RPMI7951 (cell line): ENCODE measurements at places on chromosomes 2 and 18. TPM values are rescaled to one million over a fixed set of nuclear protein-coding genes. Genes with fewer than 3 reads are reported as not detected.

POMC gene
- total RNA-seq = 5.8 and 9.0 TPM in 2 replicates

LYPD6B gene
- total RNA-seq = 21.6 and 25.9 TPM in 2 replicates

AQP12A gene
- not detected in 2 replicates for total RNA-seq

TMEM17 gene
- 3.2 and 3.5 TPM in 2 replicates for total RNA-seq

PCBP1 gene
- 46.0 and 46.7 TPM in 2 replicates for total RNA-seq

CFAP65 gene
- 0.10 and 0.12 TPM in 2 replicates for total RNA-seq

MOGAT1 gene
- total RNA-seq = 0.24 and 0.29 TPM in 2 replicates

INHBB gene
- 0.24 TPM in 1 of 2 replicates, not detected in the other for total RNA-seq

LRP1B gene
- total RNA-seq = not detected in 2 replicates

AP1S3 gene
- 2.0 and 3.2 TPM in 2 replicates for total RNA-seq

MYO7B gene
- total RNA-seq = 11.3 and 12.7 TPM in 2 replicates

DYNAP gene
- not detected in 2 replicates for total RNA-seq

SERPINB13 gene
- total RNA-seq = not detected in 2 replicates

ACMSD gene
- total RNA-seq = not detected in 2 replicates

ECEL1 gene
- not detected in 2 replicates for total RNA-seq

PPP1R1C gene
- total RNA-seq = 3.1 and 4.2 TPM in 2 replicates

MYL12B gene
- total RNA-seq = 564 and 607 TPM in 2 replicates

GRCh38 chr18:79940814-79941472 is 10.5 kb downstream of the SLC66A2 start:
- DNase-seq = no peak

DNA sequence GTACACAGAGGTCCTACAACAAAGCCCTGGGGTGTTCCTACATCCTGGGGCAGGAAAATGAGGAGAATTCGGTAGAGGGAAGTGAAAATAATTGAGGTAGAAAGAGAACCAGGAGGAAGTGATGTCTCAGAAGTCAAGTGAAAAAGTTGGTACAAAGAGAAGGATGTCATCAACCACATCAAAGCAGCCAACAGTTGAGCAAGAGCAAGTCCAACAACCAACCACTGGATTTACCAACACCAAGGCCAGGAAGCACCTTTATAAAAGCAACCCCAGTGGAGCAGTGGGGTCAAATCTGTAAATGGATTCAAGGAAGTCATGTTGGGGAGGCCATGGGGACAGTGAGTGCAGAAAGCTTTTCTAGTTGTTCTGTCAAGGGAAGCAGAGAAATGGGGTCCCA is 360.4 kb downstream of the ZNF516 start:
- no peak for DNase-seq

DNA sequence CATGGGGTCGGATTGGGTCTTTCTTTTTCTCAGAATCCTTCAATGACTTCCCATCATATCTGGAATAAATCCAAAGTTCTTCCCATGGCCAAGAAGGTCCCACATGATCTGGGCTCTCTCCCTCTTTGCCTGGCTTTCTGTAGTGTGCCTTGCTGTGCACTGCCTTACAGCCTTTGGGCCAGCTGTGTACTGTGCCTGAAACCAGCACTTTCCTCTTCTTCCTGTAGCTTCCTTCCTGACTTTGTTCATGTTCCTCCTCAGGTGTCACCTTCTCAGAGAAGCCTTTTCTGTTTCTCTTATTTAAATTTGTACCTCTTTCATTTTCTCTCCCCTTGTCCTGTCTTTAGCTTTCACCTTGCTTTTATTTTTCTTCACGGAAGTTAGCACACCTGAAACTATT is 4.3 kb upstream of the CDCA7 start:
- DNase-seq = no peak

DNA sequence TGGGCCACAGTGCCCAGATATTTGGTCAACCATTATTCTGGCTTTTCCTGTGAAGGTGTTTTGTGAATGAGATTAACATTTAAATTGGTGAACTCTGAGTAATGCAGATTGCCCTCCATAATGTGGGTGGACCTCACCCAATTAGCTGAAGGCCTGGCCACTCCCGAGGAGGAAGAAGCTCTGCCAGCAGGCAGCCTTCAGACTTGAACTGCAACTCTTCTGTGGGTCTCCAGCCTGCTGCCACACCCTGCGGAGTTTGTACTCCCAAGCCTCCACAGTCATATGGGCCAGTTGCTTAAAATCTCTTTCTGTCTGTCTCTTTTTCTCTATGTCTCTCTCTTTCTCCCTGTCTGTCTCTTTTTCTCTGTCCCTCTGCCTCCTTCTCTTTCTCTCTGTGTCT is 262.7 kb downstream of the MYCN start:
- DNase-seq = no peak

- DNase-seq = no peak
Observed at GRCh38 chr2:48529194-48529593, 760 bp upstream of the STON1 start.

- no peak for DNase-seq
Observed at GRCh38 chr18:75202696-75203365, 6.1 kb downstream of the PTGR3 start.

DNA sequence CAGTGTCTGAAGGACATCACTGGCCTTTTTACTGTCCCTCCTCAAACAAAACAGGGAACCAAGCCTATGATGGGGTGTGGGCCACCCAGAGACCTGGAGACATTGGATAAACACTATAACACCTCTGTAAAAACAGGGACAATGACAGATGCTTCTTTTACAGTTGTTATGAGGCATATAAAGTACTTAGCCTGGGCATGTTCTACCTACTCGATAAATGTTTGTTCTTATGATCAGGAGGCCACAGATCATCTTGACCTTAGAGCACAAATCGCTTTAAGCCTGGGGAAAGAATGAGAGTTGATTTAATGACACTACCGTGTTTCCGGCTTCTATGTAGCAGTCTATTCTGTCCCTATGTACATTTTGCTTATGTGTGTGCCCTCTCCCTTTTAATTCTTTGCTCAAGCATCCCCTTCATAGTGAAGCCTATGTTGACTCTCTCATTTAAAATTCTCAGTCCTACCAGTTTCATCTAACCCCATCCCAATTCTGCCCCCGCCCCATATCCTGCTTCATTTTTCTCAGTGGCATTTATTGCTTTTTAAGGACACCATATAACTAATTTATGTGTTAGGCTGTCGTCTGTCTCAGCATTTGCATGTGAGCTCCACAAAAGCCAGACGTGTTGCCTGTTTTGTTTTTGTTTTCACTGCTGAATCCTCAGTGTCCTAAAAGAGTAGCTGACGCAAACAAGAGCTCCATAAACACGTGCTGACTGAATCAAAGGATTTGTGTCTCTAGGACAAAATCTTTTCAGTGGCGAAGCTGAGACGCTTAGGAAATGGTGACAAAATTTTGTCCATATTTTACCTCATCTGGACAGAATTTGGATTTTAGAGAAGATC is 182.3 kb upstream of the ST6GAL2 start:
- no peak for DNase-seq

GRCh38 chr2:232385660-232386489 is 7.3 kb downstream of the ALPP start:
- peak; percentile 87 for DNase-seq

- peak; percentile 10 for DNase-seq
Observed at GRCh38 chr2:53652131-53652530, 115.5 kb upstream of the CHAC2 start.

DNA sequence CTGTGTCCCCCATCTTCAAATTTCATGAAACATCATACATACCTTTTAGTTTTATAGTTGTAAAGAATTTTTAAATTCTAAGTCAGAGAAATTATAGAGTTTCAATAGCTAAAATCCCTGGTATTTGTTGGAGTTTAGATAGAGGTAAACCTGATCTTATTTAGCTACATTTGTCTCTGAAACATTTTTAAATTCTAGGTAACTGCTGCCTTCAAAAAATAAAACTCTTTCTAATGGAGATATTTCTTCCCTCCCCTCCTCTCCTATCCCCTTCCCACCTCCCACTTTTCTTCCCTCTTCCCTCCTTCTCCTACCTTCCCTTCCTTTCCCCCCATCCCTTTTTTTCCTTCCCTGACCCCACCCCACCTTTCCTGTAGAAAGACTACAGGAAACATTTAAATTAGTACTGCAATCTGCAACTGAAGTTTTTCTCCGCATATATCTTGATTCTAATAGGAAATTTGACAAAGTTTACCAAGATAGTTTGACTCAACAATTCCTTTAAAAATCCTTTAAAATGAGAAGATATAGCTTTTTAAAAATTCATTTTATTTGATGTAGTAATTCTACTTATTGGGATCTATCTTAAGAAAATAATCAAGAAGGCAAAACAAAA is 4.1 kb downstream of the TACR1 start:
- no peak for DNase-seq

GRCh38 chr2:219642069-219642454 is 14.6 kb downstream of the SLC4A3 start:
- no peak for DNase-seq

DNA sequence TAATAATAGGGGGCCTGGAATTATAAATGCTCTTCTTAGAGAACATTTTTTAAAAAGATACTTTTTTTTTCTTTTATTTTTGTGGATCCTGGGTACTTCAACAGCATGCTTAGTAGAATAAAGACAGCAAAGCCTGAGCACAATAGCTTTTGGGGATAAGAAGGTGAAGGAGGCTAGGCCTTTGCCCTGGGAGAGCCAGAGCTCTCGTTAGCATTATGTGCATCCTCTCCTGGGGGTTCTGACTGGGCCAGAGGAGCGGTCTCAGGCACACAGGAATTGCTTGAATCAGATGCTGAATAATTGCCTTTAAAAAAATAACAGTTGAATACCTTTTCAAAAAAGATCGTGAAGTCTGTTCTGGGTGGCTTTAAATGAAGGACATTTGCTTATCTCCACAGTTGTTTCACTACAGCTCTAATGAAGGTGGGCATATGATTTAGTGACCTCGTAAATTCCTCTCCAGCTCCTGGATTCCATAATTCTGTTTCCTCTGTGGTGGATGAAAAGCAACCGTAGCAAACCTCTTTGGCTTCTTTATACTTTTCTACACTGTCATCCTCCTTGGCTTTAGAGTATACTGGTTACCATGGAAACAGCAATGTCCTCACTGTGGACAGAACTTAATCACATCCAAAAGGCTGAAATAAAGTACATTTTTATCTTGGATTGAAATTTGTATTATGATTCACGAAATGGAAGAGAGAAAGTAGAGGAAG is 133.8 kb downstream of the MAIP1 start:
- no peak for DNase-seq

GRCh38 chr18:59386909-59387686 is 28.0 kb upstream of the LMAN1 start:
- no peak for DNase-seq

GRCh38 chr2:15892151-15892880 is 48.0 kb upstream of the MYCN start:
- DNase-seq = no peak

DNA sequence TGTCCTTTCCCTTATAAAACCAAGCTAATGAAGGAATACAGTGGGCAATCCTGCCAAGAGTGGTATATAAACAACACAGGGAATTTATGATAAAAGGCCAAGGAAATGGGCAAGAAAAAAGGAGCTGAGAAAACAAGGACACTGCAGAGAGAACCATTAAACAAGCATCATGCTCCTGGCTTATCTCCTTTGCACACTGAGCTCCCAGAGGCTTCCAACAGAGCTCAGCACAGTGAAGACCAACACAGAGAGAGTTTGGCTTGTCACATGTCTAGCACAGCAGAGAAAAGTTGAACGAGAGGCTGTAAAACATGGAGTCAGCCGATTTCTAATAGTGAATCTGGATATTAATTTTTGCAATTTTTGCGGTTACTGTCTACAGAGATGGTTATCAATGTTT is 68.0 kb upstream of the KLF7 start:
- no peak for DNase-seq

GRCh38 chr2:132255714-132256113 is 94.0 kb upstream of the ANKRD30BL start:
- no peak for DNase-seq

DNA sequence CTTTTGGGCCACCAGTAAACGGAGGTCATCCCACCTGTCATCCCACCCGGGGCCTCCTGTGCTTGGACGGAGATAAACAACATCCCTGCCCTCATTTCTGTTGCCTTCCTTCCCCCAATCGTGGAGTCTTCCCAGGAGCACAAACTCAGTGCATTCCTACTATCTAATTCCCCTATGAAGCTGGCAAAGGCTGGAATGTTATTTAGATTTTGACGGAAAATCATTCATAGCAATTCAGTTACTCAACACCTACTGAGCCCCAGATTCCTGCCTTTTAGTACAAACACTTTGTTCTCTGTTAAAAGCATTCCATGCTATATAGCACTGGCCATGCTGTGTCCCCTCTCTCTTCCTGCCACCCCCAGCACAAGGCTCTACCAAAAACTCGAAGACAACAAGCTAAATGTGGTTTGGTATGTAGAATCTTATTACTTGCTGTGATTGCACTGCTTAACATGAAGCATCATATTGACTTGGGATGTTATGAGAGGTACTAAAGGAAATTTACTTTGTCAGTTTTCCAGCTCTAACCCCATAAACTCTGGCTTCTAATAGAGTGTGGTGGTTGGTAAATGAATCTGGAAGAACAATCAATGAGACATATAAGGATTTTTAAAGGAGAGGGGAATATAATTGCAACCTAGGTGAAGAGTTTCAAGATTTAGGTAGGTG is 32.3 kb upstream of the IMPA2 start:
- DNase-seq = no peak

GRCh38 chr2:172481507-172482262 is 54.3 kb downstream of the ITGA6 start:
- no peak for DNase-seq

DNA sequence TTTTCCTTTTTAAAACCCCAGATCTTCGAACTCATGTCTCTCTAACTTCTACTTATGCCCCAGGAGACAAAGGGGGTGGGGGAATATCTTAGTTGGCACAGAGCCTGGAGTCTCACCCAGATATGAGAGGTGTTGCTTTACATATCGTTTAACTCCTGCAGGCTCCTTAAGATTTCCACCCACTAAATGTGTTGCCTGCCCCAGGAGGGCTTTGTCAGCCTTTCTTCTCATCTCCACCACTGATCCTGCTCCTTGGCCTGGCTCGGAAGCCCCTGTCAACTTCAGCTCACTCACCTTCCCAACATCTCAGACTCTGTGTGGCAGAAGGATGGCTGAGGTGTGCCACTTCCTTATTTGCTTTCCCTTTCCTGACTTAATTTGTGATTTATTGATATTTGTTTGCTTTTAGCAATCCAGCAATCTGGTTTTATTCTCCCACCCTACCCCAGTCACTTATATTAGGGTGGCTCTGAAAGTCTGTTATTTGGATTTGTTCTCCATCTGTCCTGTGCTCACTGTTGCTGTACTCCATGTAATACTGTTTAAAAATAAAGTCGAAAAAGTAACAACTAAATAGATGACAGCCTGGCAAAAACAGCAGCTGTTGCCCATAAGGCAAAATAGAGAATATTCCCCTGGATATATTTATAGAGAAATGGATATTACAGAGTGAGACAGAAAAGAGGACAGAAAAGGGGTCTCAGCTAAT is 200.6 kb downstream of the ZBTB7C start:
- DNase-seq = no peak

DNA sequence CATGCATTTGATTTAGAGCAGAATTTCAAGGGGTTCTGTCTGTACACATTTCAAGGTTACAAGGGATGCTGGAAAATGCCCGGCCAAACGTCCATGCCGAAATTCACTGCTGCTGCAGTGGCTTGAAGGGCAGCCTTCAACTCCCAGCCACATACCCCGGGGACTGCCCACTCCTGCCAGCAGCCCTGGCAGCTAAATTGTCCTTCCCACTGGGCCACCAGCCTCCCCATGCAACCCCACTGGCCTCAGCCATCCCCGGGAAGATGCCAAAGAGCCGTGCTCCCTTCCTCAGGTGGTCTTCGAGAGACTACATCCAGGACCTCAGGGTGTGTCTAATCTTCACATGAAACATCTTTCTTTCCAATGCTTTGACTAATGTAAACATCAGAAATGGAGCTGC is 478.7 kb upstream of the MYT1L start:
- no peak for DNase-seq
